ENCODE measurements at places on chromosomes 2 and 18.

DNA sequence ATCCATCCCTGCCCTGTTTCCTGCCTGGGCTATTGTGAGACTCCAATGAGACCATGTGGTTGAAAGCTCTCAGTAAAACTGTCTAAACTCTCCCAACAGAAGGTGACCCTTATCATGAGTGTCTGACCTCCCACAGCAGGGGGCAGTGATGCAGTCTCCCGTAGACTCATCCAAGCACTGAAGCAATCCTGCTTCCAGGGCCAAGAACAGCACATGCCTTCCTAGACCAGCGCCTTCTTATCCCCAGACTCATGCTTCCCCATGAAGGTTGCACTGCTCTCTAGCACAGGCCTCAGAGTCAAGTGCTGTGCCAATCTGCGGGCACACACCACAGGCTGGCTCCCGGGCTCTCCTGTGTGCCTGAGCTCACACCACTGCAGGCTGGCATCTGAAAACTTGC is 112.3 kb downstream of the TNS1 start:
- DNase-seq, result no peak

- DNase-seq, result no peak
These were observed 92.1 kb upstream of the EFEMP1 start for GRCh38 chr2:56015711-56016115.

GRCh38 chr2:33058716-33059470 is 112.1 kb downstream of the LTBP1 start:
- DNase-seq, result no peak

- DNase-seq, result no peak
These were observed 44.7 kb upstream of the FLACC1 start for GRCh38 chr2:201401815-201402214.

- no peak for DNase-seq
These were observed 378.6 kb upstream of the SLC14A2 start for GRCh38 chr18:45236676-45237075.

DNA sequence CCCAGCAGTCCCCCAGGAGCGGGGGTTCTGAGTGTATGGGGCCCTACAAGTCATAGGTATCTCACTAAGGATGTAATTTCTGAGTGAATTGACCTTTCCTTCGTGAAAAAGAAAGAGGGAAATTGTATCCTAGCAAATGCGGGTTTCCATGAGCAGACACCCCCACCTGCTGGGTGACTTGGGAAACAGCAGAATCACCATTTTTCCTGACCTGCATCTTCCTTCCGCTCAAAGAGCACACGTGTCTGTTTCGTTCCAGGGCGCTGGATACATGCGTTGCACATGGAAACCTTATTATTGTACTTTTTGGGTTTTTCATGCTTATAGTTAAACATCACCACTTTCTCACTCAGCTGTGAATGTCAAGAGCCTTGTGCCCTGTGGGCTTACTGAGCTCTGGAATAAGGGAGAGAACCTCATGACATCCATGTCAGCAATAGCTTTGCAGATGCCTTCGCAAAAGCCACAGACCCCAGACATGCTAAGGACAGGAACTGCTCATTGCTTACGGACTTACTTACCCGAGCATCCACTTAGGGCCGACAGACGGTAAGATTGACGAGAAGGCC is 132.8 kb downstream of the TPO start:
- no peak for DNase-seq

- DNase-seq, result no peak
These were observed 47.7 kb upstream of the NR4A2 start for GRCh38 chr2:156380117-156380645.

GRCh38 chr2:16626997-16627605 is 38.5 kb downstream of the CYRIA start:
- DNase-seq, result no peak

DNA sequence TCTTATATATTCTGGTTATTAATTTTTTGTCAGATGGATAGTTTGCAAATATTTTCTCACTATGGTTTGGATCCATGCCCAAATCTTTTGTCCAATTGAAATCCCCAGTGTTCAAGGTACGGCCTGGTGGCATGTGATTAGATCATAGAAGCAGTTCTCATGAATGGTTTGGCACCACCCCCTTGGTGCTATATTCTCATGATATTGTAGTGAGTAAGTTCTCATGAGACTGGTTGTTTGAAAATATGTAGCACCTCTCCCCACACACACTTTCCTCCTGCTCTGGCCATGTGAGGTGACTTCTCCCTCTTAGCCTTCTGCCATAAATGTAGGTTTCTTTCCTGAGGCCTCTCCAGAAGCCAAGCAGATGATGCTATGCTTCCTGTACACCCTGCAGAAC is 107.7 kb upstream of the KYNU start:
- no peak for DNase-seq

- DNase-seq, result no peak
These were observed 63.3 kb downstream of the FAM228A start for GRCh38 chr2:24238158-24238557.

GRCh38 chr2:197835293-197835692 is 30.9 kb downstream of the PLCL1 start:
- no peak for DNase-seq

Measured in CD8-positive, alpha-beta T cell (primary cell).